Activated CD8-positive, alpha-beta memory T cell treated with anti-CD3 and anti-CD28 coated beads for 24 hours (primary cell): ENCODE measurements at places on chromosomes 4 and X.

DNA sequence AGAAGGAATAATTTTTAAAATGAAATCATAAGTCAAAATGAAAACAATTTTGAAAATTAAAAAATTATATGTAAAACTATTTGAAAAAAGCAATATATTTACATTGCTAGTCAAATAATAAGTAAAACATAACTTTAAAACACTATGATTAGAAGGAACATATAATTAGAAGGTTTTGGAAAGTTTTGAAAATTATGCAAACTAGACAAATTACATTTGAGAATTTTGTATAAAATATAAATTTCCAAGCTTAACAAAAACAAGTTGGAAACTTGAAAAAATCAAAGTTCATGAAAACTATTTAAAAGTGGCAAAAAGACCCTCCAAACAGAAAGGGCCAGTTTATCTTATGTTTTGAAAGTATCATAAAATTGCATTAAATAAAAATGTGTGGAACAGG is 67.6 kb upstream of the TLL1 start:
- DNase-seq: no peak

DNA sequence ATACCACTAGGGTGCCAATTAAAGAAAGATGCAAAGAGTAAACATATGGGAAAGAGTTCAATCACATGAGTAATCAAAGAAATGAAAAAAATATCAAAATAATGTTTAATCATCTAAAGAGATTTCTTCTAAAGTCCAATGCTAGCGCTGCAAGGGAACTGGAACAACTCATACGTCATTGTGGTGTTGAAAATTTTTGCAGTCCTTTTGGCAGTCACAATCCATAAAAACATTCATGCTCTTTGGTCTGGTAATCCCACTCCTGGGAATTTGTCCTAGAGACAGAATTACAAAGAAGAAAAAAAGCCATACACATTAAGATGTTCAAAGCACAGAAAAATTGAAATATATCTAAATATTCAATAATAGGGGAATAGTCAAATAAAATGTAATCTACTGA is 4.6 kb downstream of the P2RY4 start:
- DNase-seq: no peak

DNA sequence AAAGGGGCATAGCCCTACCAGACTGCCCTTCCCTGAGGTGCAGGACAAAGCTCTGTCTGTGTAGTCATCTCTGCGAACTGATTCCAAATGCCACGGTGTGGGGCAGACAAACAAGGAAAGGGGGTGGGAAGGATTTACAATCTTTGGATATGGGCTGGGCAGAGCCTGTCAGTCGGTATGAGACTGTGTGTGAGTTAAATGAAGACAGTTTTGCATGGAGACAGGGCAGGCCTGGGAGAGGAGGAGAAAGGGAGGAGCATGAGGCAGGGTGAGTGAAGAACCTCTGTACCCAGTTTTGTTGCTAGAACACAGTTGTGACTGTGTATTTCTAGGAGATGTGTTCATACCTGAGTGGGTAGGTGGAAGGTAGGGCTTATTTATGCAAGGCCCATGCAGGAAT is 59.4 kb upstream of the MSN start:
- DNase-seq: no peak

- DNase-seq: no peak
Observed at GRCh38 chr4:164012396-164013027, 518.0 kb downstream of the TMA16 start.

- no peak for DNase-seq
Observed at GRCh38 chr4:128468123-128468989, 180.7 kb upstream of the PGRMC2 start.

DNA sequence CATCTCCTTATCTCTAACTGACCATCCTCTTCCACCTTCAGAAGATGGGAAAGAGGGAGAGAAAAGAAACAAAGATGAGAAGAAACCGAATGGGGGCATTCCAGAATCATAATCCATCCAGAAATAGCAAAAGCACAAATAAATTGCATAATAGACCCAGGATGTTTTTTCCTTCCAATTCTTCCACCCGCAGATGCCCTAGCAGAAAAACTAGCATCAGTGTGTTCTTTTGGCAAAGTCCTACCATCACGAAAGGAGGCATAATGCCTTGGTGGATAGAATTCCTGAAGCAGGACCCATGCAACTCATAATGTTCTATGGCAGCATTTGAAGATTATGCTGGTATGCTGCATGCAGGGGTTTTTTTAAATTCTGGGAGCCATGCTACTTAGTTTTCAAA is 279.2 kb downstream of the PPP3CA start:
- no peak for DNase-seq

DNA sequence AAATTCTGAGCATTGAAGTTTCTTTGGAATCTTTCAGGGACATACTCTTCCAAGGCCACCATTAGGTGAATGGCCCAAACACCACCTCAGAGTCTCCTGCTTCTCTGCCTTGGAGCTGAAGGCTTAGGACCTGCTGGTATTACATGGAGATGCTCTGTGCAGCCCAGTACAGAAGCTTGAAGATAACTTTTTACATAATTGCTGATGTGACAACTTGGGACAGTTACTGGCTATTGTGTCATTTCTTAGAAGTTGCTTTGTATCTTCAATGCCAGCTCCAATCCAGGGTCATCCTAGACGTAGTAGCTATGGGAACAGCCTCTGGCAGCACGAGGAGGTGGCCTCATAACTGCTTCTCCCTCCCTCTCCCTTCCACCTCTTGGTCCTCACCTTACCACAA is 60.5 kb downstream of the RTL5 start:
- DNase-seq: no peak

GRCh38 chrX:100315566-100315965 is 94.5 kb downstream of the PCDH19 start:
- DNase-seq: no peak

DNA sequence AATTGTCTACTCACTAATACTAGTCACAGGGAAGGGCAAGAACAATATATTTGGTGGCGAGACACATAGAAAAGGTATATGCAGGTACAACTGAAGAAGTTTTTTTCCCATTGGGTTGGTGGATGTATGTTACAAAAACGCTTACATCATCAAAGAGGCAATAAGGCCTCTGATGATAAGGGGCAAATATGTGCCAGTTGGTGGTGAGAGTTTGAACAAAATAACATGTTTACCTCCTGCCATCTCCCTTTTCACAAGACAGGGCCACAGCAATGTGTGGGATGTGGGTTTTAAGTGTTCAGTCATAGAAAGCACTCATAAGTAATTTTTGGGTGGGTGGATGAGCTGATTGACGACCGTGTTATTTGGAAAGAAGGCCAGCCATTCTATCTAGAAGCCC is 41.7 kb downstream of the PAGE2 start:
- DNase-seq: no peak

- DNase-seq: no peak
Observed at GRCh38 chr4:5511791-5512190, 196.6 kb downstream of the EVC2 start.

GRCh38 chr4:181964731-181965130 is 278.5 kb upstream of the TENM3 start:
- no peak for DNase-seq

- peak; percentile 53 for DNase-seq
Observed at GRCh38 chr4:6963139-6963611, 53.5 kb downstream of the TBC1D14 start.
